AG08395 (cell line): ENCODE measurements at places on chromosomes 2 and 18.

GRCh38 chr2:10826026-10826425, 13.4 kb upstream of the PDIA6 start:
- no peak for DNase-seq

- DNase-seq, result no peak
These were observed 62.7 kb upstream of the CAPN13 start for GRCh38 chr2:30869988-30870387.

- no peak for DNase-seq
These were observed 78.2 kb downstream of the TNP1 start for GRCh38 chr2:216781709-216782108.

GRCh38 chr2:102826904-102827303, 65.1 kb downstream of the TMEM182 start:
- no peak for DNase-seq

GRCh38 chr2:109517118-109517889, 96.5 kb downstream of the SEPTIN10 start:
- DNase-seq, result no peak

- no peak for DNase-seq
These were observed 25.7 kb downstream of the TUBB6 start for GRCh38 chr18:12333506-12334290.

DNA sequence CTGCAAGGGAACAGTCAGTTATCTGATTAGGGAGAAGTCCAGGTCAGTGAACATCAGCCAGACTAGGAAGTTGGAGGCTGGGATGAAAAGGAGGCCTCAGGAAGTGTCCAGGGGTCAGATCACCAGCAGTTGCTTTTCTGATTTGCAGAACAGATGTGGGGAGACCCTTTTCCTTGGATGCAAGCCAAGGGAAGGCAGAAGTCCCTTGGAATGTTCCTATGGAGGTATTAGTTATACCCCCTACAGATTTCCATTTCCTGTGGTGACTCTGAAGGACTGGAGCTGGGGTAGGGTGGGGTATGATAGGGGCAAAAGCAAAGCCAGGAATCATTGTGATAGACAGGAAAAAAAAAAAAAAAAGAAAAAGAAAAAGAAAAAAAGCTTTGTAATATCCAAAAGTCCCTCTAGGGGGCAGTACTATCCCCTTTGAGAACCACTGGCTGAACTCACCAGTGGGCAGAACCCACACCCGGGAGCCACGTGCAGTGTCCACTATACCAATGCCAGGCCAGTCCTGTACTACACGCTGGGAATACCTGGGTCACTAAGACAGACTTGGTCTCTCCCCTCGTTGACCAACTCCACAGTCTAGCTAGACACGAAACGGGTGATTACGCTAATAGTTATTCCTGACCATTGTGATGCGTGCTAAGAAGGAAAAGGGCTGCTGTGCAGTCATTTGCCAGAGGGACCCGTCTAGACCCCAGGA, 7.4 kb downstream of the DYSF start:
- peak; percentile 61 for DNase-seq

- DNase-seq, result peak; percentile 58
These were observed 7.8 kb upstream of the OR6B3 start for GRCh38 chr2:240060977-240061591.

DNA sequence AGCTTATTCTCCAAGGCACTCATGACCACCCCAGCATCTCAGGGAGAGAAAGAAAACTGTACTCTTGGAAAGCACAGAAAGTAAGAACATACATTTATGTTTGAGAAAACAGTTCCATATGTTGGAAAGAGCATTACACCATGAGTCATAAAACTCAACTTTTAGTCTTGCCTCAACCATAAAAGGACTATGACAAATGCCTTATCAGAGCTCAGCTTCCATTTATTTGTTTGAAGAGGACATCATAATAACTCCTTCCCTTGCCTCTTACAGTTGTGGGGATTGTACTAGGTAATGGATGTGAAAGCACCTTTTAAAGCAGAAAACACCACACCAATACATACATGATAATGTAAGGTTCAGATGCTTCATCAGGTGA, 370.8 kb downstream of the LNPK start:
- DNase-seq, result no peak

GRCh38 chr18:69949538-69949936, 1.9 kb upstream of the CD226 start:
- no peak for DNase-seq

DNA sequence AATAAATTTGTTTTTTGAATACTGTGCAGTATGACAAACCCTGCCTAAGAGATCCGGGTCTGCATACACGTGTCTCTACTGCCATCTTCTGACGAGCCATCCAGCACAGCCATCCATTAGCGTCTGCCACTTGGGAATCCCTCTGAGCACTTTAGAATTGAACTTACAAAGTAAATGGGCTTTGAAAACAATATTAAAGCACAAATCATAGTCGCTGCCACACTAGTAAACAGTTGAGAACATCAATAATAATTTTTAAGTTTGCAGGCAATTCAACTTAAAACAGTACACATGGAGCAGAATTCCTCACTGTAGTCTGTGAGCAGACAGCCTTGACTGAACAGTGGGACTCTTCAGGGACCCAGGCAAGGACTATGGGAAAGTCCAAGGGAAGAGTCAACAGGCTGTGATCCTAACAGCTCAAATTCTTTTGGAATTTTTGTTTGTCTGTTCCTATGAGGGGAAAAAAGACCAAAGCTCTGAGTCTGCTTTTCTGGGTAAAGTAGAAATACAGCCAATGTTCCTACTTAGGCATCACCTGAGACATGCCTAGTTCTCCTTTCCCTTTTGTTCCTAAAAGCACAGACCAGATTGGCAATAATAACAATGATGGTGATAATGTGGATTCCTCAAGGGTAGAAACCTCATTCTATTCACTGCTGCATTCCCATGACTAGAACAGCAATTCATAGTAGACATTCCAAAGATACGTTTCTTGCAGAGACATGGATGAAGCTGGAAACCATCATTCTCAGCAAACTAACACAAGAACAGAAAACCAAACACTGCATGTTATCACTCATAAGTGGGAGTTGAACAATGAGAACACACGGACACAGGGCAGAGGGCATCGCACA, 92.9 kb downstream of the MREG start:
- DNase-seq, result peak; percentile 70

DNA sequence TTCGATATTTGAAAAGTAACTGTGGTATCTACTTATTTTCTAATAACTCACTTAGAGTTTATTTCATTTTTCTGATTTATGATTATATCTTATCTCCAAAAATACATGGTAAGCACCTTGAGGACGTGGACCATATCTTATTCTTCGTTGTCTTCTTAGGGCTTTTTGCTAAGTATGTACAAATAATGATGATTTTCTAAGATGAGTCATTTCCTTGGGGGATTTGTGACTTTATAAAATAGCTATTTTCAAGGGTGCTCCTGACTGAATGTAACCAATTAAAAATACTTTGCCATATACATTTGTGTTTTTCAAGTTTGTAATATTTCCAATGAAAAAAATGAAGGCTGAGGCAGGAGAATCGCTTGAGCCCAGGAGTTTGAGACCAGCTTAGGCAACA, 56.3 kb downstream of the GREB1L start:
- DNase-seq, result no peak

DNA sequence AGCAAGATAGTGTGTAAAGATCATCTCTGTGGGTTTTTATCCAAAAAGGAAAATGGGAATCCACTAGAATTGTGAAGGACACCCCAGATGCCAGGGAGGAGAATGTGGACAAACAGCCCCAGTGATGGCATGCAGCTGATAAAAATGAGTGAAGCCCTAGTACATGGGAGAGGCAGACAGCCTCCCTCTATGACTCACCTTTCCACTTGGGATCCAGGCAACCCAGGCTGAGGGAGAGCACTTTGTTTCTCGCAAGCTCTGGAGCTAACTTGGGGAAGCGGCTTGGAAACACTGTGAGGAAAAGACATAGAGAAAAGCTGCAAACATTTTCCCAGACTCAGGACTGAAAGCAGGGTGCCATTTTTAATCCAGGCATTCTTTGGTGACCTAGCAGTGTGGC, 5.3 kb upstream of the FLACC1 start:
- no peak for DNase-seq

- DNase-seq, result peak; percentile 6
These were observed 185.9 kb downstream of the PDE1A start for GRCh38 chr2:182240862-182241371.

DNA sequence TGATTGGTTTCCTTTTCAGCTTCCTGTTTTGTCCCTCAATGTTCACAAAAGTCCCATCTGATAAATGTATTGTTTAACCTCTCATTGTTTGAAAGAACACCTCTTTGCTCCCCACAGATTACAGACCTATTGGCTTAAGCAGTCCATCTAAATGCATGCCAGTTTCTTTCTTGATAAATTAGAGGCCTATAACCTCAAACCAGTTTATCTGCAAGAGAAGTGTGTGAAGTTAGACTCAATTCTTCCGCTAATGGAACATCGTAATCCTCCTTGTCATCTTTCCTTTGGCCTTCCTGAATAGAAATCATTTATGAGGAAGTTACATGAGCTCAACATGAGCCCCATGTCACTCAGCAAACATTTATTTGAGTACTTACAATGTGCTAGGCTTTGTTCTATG, 74.0 kb downstream of the FRZB start:
- no peak for DNase-seq

GRCh38 chr2:68832233-68832869, 38.8 kb downstream of the BMP10 start:
- peak; percentile 24 for DNase-seq

- DNase-seq, result no peak
These were observed 131.2 kb downstream of the WDSUB1 start for GRCh38 chr2:159155320-159155719.

DNA sequence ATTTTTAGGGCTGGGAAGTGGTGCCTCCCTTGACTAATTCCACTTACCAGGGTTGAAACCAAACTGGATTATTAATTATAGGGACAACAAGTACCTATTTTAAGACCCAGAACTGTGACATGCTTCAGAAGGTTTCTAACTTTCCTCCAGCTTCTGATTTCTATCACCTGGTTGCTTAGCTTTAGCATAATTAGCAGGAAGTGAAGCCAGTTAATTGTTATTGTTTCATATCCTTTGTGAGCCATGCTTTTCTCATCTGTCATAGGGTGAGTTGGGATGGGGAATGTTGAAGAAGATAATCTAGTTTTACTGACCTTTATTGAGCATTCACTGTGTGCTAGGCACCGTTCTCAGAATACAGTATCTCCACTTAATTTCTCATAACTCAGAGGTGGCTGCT, 3.2 kb downstream of the YPEL5 start:
- DNase-seq, result no peak

DNA sequence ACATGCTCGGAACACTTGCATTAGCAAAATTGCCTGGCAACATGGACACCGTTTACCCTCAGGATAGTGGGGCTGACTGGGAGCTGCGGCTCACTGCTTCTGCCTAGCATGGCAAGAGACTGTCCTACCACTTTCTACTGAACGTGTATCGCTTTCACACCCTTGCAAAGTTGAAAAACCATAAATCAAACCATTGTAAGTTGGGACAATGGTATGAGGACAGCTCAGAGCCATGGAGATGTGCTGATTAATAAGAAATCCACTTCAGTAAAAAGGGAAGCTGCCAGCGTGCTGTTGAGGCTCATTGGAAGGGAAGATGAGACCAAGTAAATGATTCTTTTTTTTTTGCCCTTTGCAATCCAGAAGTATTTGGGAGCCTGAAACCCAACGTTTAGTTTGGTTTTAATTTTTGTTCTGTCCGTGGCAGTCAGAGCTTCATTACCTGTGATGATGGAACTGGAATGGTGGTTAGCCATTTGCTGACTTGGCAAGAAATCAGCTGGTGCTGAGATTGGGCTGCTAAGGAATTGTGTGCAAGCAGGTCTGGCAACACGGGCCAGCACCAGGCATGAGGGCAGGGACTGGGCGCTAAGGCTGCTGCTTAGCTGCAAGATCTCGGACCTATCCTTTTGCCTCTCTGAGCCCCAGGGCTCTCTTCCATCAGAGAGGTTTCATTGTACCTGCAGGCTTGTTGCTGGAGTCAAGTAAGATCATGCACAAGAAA, 75.5 kb upstream of the HS6ST1 start:
- no peak for DNase-seq

- DNase-seq, result no peak
These were observed 105.8 kb downstream of the BABAM2 start for GRCh38 chr2:27996156-27996922.

- DNase-seq, result no peak
These were observed 43.5 kb downstream of the ABCG8 start for GRCh38 chr2:43882312-43882711.

DNA sequence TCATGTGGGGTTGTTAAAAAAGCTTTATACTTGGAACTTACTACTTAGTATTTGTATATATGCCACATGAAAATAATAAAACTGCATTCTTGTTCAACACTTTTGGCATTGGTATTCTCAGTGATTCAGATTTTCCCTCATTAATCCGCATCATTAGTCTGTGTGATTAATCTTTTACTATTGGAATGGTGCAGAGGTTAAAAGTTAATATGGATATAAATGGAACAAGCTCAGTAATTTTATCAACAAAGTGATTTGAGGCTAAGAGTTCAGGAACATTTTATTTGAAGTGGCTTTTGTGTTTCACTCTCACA, 45.4 kb upstream of the REG3G start:
- no peak for DNase-seq

DNA sequence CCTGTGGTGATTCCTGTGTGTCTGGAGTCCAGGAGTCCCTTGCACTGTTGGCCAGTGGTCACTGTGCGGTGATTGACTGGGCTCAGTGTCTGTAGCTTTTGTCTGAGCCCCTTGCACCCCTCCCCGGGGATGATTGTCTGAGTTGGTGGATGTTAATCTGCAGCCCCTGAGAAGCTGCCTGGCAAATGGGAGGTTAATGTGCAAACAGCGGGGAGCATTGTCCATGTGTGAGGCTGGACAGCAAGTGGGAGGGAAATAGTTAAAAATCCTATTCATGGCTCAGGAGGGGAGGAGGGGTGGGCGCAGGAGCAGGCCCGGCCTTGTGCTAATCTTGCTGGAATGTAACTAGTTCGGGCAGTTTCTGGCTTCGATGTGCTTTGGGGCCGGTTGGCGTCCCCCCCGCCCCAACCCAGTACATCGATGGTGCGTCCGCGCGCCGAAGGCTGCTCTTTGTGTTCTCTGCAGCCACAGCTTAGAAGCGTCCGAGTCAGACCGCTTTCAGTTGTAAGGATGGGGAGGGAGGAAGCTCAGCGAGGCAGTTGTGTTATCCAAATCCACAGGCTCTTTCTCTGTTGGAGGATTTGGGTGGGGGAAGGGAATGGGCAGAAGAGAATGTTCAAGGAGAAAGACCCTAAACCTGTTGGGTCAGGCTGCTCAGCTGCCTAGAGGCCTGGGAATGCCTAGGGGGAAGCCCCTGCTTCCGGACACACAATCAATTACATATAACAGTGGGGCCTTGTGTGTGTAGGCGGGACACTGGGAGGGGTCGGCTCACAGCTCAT, 71.8 kb downstream of the TGOLN2 start:
- peak; percentile 38 for DNase-seq

- no peak for DNase-seq
These were observed 183.4 kb upstream of the FN1 start for GRCh38 chr2:215619022-215619958.

DNA sequence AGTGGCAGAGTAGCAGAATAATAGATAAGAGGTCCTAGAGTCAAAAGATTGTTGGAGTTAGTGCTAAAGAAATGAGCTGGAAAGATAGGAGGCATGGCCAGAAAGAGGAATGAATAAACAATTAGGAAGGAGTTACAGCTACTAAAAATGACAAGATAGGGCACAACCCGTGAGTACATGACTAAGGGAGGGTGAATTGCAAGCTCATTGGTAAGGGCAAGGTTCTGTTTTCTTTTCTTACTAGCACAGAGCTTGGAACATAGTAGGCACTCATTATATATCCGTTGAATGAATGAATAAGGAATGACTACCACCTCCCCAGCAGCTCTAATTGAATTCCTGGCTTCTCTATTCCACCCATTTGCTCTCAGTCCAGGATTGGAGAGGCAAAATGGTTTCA, 5.7 kb upstream of the MARCO start:
- no peak for DNase-seq
